Stimulated activated CD8-positive, alpha-beta memory T cell treated with anti-CD3 and anti-CD28 coated beads, Interleukin-7, amount 100 ng/mL, for 1 hour (primary cell): ENCODE measurements at places on chromosomes 7 and 10.

DNA sequence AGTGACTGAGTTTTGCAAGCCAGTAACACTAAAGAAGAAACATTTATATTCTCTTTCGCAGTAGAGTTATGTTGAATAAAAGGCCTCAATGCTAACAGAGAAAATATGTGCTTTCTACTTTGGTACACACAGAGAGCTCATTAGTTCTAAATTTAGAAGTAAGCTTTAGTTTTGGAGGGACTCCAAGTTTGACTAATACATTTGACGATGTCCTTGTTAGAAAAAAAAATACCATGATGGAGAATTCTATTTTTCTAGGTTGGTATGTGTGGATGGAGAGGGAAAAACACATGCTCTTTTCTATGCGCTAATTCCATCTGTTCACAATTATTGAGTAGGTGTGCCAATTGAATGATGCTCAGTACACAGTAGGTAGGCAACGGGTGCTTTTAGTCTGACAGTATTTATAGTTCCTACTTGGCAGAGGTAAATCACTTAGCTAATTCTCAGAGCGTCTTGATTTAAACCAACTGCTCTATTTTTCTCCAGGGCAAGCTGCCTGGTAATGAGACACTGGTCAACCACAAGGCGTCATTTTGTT lies 327.2 kb upstream of the AKR1E2 start:
- DNase-seq = no peak

GRCh38 chr10:129035052-129035827 lies 431.8 kb upstream of the MGMT start:
- no peak for DNase-seq

- no peak for DNase-seq
Observed at GRCh38 chr7:69937097-69937496, 338.8 kb downstream of the AUTS2 start.

DNA sequence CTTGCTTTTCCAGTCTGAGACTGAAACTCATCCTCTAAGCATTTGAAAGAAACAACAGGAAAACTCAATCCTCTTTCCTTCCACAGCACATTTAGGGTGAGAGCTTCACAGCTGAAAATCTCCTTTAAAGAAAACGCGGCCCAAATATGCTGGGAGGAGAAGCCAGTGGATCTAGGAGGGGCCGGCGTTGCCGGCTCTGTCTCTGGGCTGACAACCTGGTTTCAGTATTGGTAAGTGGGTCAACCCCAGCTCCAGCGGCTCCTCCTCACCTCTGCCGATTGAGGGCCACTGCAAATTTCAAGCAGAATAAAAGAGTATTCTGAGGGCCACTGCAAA lies 75.3 kb upstream of the CPXM2 start:
- DNase-seq = no peak

DNA sequence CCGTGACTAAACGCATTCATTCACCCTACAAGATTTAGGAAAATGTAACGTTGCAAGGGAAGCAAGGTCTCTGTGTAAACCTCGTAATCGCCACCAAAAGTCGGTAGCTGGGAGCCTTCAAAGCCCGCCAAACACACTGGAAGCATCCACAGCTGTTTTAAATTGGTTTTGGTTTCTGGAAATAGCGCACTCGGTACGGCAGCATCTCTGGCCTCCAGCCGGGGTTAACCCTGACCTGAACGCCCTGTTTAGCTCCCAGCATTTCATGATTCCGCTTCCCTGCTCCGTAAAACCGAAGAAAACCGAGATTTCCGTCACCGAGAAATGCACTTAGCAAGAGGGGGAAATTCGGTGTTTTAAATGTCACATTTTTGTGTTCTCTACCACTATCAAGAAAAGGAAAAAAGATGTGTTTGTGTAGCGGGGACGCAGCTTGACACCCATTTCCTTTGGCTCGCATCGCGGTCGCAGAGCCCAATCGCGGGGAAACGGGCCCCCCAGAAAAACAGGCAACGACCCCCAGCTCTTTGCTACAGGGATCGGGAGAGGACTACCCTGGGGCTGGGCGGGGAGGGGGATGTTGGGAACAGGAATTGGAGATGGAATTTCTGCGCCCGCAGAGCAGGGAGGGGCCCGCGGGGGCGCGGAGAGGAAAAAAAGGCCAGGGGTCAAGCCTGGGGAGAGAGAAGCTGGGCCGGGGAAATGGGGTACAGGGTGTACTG lies 646 bp downstream of the SGCE start:
- no peak for DNase-seq

- no peak for DNase-seq
Observed at GRCh38 chr7:80794631-80795573, 123.9 kb downstream of the SEMA3C start.

DNA sequence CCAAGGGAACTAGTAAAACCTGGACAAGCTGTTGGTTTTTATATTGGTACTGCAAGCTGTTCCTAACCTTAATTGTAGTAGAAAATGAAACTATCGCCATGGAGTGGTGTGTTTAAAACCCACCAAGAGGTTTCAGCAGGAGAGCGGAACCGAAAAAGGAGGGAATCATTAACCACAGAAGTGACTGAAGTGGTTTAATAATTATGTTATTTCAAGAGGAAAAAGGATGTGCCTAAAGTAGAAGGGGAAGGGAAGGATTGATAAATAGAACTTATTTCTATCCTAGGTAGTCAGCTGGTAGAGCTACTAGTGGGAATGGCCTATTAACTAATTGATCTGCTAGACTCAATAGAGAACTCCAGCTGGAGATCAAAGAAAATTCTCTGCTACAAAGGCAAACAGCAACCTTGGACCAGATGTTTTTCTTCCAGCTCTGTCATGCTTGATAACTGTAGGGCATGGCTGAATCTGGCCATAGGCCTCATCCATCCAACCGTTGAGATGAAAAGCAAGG lies 91.8 kb downstream of the BAMBI start:
- DNase-seq = no peak

DNA sequence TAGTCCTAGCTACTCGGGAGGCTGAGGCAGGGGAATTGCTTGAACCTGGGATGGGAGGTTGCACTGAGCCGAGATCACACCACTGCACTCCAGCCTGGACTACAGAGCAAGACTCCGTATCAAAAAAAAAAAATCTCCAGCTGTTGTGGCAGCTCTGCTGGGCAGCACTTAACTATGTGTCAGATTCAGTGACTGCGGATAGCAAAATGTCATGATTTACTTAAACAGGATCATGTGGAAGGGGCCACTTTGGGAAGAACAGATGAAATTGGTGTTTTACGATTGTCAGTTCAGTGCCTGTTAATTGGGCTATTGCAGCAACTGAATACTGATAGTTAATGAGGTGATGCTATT lies 15.3 kb downstream of the OGDH start:
- DNase-seq = no peak

GRCh38 chr7:88018501-88018900 lies 84.5 kb downstream of the ADAM22 start:
- no peak for DNase-seq

GRCh38 chr7:129975309-129975708 lies 22.5 kb upstream of the UBE2H start:
- DNase-seq = no peak

DNA sequence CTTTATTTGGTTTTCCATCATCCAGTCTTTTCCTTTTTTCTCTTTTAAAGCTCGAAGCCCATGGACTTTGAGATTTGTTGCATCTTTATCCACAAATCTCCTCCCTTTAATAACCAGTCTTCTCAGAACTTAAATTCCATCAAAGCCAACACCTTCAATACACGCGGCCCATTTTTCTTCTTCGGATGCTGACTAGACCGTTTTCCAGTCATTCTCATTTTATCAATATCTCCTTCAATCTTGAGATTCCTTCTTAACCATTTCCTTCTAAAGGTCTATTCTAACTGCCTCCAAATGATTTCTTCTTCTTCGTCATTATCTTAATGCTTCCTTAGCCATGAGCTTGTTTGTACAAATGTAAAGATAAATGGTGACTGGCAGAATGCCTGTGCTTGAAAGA lies 173.5 kb downstream of the BAMBI start:
- no peak for DNase-seq

- no peak for DNase-seq
Observed at GRCh38 chr7:5622746-5623145, 158.7 kb downstream of the RNF216 start.

- no peak for DNase-seq
Observed at GRCh38 chr10:67923551-67923950, 39.1 kb downstream of the SIRT1 start.
